NCI-H526 treated with DMSO at 0.1 percent for 48 hours (cell line): ENCODE measurements at places on chromosomes 2 and 18.

- DNase-seq = no peak
These were observed 60.4 kb downstream of the DHRS9 start for GRCh38 chr2:169129703-169130243.

GRCh38 chr2:196224756-196225155 lies 53.4 kb upstream of the STK17B start:
- DNase-seq = no peak

DNA sequence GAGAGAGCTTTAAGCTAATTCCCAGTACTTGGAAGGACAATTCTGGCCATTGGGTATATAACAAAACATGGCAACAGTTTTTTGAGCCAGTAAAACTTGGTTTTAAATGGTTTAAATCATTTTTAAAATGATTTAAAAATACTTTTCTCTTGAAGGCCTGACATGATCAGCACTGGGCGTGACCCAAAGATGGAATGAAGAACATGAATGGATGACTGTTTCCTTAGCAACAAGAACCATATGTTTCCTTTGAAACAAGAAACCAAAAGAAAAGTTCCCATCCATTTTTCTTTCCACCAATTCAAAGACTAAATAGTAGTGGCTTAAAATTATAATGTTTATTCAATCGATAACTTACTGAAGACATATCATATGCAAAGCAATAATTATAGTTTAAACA lies 348.3 kb upstream of the FIGN start:
- no peak for DNase-seq

- DNase-seq = no peak
These were observed 489.6 kb upstream of the PIK3C3 start for GRCh38 chr18:41465386-41465785.

DNA sequence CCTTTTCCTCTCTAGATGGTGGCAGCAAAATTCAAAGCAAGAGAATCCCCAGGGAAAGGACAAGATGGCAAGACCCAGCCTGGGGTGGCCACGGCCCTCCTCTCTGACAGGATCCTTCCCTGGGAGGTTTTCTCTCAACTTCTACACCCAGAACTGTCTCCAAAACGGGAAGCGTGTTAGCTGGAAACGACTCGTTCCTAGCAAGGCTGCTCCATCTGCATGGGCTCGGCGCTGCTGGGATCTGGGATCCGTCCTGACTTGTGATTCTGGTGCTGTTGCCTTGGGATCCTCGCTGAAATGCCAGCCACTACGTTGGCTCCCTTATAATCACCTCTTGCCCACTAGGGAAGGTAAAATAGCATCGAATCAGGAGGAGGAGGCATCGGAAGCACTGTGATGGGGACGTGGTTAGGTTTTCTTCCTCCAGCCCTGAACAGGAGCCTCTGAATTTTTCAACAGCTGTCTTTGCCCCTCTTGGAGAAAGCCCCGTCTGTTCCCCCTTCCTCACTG lies 514.8 kb upstream of the MYT1L start:
- no peak for DNase-seq

GRCh38 chr18:50816419-50817166 lies 3.2 kb downstream of the MRO start:
- peak; percentile 96 for DNase-seq
